Cardiac muscle cell (in vitro differentiated cells and primary cell): ENCODE measurements at places on chromosomes 7 and 10. TPM values are rescaled to one million over a fixed set of nuclear protein-coding genes. Genes with fewer than 3 reads are reported as not detected.
A peak's percentile ranks its signal among the peaks of the same experiment; 100 is the strongest.

Gene SORCS1
- polyA plus RNA-seq: 45.6 and 55.2 TPM in 2 replicates

Gene CLRN3
- not detected in 2 replicates for polyA plus RNA-seq

Gene DOCK1
- 15.0 and 20.9 TPM in 2 replicates for polyA plus RNA-seq

Gene LRRD1
- polyA plus RNA-seq: 0.20 TPM in 1 of 2 replicates, not detected in the other

Gene SSC4D
- polyA plus RNA-seq: 13.3 and 28.2 TPM in 2 replicates

Gene ZNF479
- polyA plus RNA-seq: not detected in 2 replicates

Gene EBF3
- 0.12 and 0.61 TPM in 2 replicates for polyA plus RNA-seq

- DNase-seq: no peak
Observed at GRCh38 chr7:156230576-156230975, 410.0 kb upstream of the RNF32 start.

DNA sequence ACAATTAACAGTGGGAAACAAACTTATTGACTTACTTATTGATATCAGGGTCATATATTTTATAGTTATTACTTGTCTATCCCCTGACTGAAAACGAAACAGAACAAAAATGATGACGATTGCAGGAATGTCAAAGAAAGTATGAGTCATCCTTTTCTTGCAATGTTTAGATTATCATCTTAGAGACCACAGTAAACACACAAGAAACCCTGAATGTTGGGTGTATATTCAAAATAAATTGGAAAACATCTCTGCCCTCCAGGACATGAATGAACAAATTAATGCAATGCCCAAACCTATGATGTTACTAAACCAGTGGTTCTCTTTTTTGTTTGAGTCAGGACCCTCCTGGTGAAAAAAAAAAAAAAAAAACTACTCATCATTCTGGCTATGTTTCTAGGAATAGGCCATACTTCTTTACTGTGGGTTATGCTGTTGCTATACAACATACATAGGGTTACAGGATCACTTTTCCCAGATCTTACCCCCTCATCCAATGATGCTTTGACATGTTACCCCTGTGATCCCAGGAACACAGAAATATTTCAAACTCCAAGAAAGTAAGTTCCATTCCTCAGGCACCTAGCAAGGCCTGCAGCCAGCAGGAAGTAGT is 623.4 kb upstream of the IGFBP3 start:
- peak; percentile 82 for DNase-seq

- DNase-seq: no peak
Observed at GRCh38 chr10:14815681-14816080, 22.2 kb downstream of the CDNF start.

DNA sequence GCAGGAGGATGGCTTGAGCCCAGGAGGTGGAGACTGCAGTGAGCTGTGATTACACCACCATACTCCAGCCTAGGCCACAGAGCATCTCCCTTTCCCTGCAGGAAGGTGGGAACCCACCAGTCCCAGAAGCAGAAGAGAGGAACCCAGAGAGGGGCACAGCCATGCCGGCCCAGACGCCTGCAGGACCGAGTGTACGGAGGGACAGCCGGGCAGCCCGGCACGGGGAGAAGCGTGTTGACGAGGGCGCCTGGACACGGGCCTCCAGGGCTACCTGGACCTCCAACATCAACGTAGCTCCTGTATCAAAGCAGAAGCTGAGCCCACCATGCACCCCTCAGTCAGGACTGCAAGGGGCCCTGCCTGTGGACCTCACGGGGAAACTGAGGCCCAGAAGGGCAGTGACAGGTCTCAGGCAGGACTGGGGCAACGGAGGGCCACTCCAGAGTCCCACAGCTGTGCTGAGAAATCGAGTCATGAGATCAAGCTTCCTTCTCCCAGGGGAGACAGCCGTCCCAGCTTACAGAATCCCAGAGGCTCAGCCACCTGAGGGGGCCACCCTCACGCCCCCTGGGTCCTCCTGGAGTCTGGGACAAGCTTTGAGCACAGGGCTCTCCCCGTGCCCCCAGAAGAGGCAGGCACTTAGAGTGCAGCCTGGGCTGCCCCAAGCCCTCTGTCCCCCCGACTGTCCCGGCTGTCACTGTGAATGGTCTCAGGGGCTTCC is 43.1 kb downstream of the TNRC18 start:
- DNase-seq: no peak

DNA sequence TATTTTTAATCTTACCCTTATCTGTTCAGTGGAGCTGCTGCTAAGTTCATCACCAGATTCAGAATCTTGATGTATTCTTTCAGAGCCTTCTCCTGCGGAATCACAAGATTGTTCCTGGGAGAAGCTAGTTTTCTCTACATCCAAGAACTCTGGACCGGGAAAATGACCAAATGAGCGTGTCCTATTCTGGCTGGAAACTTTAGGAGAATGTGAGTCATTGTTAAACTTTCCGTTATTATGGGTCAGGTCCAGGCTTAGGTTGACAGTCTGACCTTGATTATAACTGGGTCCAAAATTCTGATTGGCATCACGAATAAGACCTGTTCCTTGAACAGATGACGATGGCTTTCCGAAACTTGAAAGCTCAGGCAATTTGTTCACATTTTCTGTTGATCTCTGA is 20.5 kb downstream of the ARHGAP12 start:
- no peak for DNase-seq

DNA sequence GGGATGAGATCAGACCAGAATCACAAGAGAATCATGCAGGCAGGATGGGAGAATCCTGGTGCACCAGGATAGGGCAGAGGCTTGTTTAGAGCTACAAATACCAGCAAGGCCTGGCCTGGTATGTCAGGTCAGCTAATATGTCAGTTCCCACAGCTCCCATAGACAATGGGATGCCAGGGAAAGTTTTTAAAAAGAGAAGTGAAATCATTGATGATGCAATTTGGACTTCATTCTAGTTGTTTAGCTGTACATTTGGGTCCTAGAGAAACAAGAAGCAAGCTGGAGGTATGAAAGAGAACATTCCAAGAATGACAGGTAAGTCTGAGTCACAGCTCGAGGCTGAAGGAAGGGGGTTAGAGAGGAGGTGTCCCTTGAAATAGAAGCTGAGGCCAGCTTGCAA is 45.2 kb downstream of the GPR141 start:
- no peak for DNase-seq

- DNase-seq: no peak
Observed at GRCh38 chr7:44320141-44320540, 5.3 kb downstream of the CAMK2B start.

GRCh38 chr7:148177972-148178371 is 412.6 kb upstream of the C7orf33 start:
- no peak for DNase-seq

DNA sequence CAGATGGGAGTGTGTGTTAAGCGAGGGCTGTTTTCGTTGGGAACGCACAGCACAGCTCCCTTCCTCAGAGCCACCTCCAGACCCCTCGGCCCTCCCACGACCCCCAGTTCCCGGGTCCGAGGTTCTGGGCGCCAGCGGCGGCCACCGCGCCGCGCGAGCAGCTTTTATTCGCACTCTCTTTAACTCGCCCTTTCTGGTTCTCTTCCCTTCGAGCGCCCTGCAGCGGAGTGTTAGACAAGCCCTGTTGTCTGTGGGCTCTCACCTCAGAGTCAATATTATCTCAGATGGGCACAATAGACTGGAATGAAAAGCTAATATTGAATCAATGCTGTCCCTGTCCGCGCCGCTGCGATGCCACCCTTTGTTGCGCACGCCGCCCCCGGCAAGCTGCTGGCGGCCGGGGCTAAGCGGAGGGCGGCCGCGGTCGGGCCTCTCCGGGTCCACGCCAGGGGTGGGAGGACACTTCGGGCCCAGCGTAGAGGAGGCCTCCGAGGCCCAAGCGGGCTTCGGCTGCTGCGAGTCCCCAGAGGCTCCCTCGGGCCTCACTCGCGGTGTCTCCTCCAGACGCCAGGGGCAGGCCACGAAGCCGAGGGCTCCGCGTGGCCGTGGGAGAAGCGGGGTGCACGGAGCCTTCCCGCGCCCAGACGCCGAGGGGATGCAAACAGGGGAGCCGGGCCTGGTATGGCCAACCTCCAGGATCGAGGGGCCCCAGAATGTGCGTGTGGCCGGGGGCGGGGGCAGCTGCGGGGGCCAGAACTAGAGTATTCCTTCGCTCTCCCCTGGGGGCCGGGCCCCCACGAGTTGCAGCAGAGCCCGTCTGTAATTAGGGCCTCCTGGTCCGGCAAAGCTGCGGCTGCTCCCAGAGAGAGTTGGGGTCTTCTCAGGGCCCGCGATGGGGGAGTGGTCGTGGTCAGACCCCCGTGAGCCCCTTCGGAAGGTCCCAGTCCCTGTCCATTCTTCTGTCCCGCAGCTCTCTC is 7.9 kb upstream of the EMX2 start:
- DNase-seq: no peak

DNA sequence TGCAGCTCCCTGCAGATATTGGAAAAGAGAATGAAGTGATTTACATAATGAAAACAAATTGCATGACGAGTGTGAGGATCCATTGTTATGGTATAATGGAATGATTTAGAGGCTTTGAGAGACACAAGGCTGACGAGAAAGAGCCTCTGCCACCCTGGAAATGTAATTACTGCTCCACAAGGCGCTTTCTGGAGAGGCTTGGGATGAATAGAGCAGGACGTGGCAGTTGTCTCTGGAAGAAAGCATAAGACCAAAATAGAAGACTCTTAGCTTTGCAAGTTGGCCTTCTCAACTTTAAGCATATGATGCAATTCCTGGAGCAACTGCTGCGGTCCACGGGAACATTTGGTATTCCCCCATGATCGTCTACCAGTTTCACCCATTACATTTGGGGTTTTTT is 181.9 kb upstream of the TCF7L2 start:
- no peak for DNase-seq

GRCh38 chr10:124196659-124197058 is 103.3 kb upstream of the CHST15 start:
- no peak for DNase-seq

- DNase-seq: no peak
Observed at GRCh38 chr7:80213814-80214213, 79.2 kb downstream of the GNAI1 start.

DNA sequence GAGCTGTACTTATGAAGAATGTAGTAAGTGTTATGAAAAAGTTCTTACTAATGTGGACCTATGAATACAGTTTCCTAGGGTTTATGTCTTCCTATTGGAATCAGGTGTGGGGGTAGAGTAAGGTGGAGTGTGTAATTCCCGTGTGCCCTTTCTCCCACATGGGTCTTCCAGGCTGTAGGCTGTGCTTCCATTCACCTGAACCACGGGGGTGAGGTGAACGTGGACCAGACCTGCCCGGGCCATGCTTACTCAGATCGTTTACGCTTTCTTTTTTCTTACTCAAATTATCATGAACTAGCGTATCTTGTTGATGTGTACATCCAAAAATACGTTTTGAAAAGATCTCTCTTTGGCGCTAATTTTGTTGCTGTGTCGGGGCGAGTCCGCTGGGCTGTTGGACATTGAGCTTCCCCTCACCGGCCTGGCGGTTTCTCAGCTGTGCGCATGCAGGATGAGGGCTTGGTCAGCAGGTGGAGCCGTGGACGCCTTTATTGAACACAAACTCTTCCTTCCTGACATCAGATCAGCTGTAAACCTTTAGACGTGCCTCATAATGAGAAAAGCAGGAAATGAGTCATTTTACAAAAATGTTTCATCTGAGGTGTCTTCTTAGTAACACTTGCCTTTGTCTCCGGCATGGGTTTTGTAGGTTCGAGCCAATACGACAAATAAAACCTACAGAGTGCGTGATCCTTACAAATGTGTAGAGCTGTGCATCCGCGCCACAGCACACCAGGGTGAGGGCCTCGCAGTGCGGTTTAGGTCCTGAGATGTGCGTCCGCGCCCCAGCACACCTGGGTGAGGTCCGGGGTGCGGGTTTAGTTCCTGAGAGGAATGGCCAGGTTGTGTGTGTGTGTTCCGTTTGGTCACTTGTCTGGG is 53.8 kb downstream of the WDR37 start:
- DNase-seq: peak; percentile 65

GRCh38 chr7:69962186-69963065 is 364.2 kb downstream of the AUTS2 start:
- peak; percentile 64 for DNase-seq

DNA sequence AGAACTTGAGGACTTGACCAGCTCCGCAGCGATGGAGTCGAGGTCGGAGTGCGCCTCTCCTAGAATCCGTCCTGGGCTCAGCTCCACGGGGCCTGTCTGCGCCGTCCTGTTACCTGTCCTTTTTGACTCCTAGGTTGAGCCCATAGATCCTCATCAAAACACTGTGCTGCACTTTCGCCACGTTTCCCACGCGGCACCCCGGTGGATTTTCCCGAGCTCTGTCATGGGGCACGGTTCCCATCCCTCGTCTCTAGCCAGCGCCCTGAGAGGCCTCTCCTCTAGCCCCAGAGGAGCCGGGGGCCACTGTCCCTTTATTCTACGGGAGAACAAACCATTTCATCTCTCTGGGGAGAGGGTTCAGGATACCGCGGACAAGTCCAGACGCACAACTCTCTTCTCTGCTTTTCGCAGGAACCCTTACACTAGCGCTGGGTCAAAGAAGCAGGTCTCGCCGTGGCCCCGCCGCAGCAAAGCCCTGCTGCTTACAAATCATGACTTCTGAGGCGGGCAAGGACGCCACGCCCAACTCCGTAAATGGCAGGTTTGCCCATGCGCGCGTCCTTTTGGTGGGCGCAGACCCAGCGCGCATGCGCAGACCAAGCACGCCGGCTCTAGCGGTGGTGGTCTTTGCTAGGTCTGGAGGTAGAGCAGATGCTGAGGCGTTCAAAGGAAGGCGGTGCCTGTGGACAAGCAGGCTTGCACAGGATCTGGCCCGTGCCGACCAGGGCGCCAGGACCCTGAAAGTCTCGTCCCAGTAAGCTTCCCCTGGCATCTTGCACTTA is 10.3 kb upstream of the ANKRD7 start:
- no peak for DNase-seq

DNA sequence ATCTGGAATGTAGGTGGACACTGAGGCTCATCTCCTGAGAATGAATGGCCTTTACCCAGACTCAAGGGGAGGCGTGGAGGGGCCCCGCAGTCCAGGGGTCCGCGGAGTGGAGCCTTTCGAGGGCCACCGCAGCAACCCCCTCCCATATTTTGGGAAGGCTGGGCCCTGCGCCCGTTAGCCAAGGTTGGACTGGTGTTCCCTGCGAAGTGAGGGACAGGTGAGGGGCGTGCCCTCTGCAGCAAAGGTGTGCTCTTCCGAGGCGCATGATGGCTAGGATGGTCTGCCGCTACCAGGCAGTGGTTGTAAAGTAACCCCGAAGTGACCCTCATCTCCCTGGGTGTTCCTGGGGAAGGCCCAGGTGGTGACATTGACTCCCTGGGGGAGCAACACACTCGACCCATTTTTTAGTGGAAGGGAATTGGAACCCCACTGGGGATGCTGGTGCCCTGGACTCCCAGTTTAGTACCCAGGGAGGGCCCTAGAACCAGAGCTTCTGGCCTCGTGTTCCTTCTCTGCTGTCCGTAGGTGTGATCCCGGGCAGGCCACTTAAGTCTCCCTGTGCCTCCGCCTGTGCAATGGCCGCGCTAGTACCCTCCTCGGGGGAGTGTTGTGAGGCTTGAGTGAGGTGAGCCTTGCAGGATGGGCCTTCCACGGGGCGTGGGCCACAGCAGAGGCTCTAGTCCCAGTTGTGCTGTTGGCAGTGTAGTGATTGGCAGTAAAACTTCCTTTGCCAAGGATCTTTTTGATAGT is 779 bp downstream of the FAM241B start:
- DNase-seq: no peak
